CD4-positive, alpha-beta memory T cell (primary cell): ENCODE measurements at places on chromosomes 5 and 9.

GRCh38 chr5:96654209-96654608 is 8.0 kb upstream of the CAST start:
- H3K27me3 ChIP-seq: no peaks in the 10 kb centered on the region
- no peak overlapping the region for H3K27ac ChIP-seq
- H3K36me3 ChIP-seq: no peaks in the 10 kb centered on the region
- peaks cover 28% of the 10 kb centered on the region for H3K4me1 ChIP-seq

DNA sequence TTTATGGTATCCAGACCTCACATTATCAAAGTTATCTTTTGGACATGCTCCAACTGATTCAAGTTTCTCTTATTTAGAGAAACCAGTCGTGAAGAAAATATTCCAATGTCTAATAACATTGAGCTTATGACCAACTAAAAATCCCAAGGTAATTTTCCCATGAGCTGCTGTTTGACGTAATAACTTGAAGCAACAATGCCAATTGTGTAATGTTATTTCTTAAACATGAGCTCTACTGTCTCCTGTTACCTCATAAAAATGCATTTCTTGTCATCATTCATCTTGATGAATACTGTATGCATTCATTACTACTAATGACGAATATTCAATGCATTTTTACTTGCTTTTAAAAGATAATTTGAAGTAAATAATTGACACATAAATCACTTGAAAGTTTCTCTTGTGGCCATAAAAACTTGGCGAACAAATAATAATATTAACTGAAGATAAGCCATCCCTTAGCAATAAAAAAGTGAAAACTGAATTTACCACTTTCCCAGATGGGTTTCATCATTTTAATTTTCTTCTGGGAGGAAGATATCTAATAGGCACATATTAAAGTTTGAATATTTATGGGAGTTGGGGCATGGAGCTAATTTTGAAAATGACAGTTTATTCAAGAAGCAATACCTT is 424 bp upstream of the MARCOL start:
- no peaks in the 10 kb centered on the region for H3K36me3 ChIP-seq
- DNase-seq: no peak
- H3K27ac ChIP-seq: no peak overlapping the region
- no peaks in the 10 kb centered on the region for H3K4me1 ChIP-seq

- H3K27me3 ChIP-seq: no peaks in the 10 kb centered on the region
- H3K36me3 ChIP-seq: no peaks in the 10 kb centered on the region
- H3K4me1 ChIP-seq: no peaks in the 10 kb centered on the region
- DNase-seq: no peak
These were observed 13.8 kb downstream of the GARNL3 start for GRCh38 chr9:127278372-127278771.

- H3K4me3 ChIP-seq: no peak overlapping the region
- H3K4me1 ChIP-seq: no peaks in the 10 kb centered on the region
- no peaks in the 10 kb centered on the region for H3K36me3 ChIP-seq
These were observed 20.4 kb downstream of the FOXE1 start for GRCh38 chr9:97873425-97873824.

DNA sequence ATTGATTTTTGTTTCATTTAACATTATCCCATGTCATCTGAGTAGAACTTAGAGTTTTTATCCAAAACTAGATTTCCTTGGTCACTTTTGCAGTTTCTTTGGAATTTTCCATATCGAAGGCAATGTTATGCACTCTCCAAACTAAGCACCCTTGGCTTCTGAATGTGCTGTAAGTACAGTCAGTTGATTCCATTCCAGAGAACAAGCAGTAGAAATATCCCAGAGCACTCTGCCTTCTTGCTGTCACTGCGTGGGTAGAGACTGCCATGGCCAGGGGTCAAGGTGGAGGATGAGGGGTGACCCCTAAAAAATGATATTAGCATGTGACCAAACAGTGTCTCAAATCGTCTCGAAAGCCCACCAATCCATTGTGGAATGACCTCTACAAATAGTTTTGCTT is 36.2 kb downstream of the PIP5K1B start:
- H3K27ac ChIP-seq: no peak overlapping the region
- H3K4me3 ChIP-seq: no peak overlapping the region

- DNase-seq: no peak
- no peaks in the 10 kb centered on the region for H3K36me3 ChIP-seq
- H3K27me3 ChIP-seq: no peaks in the 10 kb centered on the region
- H3K4me3 ChIP-seq: no peak overlapping the region
These were observed 133.5 kb upstream of the PRR16 start for GRCh38 chr5:120330558-120330957.

DNA sequence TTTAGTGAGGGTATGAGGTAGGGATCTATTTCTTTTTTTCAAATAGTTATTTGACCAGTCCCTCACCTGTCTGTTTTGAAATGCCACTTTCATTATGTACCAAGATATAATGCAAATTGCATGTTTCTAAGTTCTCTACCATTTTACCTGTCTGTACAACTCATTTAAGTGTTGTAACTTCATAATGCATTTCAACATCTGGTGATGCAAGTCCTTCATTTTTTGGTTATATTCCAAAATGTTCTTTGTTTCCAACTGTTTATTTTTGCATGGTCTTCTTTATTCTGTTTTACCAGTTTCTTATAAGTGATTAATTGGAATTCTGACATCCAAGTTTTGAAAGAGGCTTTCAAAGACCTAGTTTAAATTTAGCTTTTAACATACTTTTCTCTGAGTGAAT is 26.8 kb downstream of the TDRD7 start:
- H3K27me3 ChIP-seq: no peaks in the 10 kb centered on the region
- H3K36me3 ChIP-seq: no peaks in the 10 kb centered on the region
- DNase-seq: no peak
- H3K4me1 ChIP-seq: no peaks in the 10 kb centered on the region
- H3K4me3 ChIP-seq: no peak overlapping the region

GRCh38 chr5:132063090-132063911 is 2.8 kb downstream of the IL3 start:
- H3K4me1 ChIP-seq: peaks cover 37% of the 10 kb centered on the region
- H3K4me3 ChIP-seq: no peak overlapping the region
- H3K27me3 ChIP-seq: no peaks in the 10 kb centered on the region
- H3K27ac ChIP-seq: no peak overlapping the region

DNA sequence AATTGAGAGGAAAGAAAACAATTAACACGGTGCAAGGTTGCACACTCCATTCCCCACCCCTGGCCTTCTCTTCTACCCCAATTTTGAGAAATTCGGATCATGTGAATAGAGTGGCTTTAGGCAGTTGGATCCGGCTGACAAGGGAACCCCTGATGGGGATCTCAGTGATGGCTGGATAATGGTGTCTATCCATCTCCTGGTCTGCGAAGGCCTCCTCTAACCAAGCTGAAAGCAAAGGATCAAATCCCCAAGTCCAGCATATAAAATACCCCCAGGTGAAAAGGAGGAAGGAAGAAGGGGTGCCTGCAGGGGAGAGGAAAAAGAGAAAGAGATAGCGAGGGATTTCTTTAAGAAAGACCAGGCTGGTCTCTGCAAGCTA is 16.0 kb downstream of the NR2F1 start:
- H3K27ac ChIP-seq: no peak overlapping the region
- peaks cover 9% of the 10 kb centered on the region for H3K4me1 ChIP-seq
- DNase-seq: no peak

DNA sequence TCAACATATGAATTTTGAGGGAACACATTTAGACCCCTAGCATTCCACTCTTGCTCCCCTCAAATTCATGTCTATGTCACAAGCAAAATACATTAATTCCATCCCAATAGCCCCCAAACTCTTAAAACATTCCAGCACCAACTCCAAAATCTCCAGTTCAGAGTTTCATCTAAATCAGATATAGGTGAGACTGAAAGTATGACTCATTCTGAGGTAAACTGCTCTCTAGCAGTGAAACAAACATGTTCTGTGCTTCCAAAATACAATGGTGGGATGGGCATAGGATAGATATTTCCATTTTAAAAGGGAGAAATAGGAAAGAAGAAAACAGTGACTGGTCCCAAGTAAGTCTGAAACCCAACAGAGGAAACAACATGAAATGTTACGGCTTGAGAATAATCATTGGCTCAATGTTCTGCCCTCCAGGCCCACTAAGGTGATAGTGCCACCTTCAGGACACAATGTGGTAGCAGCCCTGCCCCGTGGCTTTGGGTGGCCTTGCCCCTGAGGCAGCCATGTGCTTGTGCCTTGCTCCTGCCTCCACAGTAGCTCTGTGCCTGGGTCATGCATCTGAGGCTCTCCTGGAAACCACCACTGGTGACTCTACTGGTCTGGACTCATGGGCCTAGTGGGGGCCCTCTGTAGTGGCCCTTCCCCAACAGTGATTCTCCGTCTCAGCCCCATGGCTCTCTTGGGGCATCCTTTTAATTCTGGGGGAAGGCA is 36.4 kb upstream of the IPPK start:
- H3K27me3 ChIP-seq: no peaks in the 10 kb centered on the region
- H3K27ac ChIP-seq: no peak overlapping the region
- no peak overlapping the region for H3K4me3 ChIP-seq
- H3K4me1 ChIP-seq: peaks cover 9% of the 10 kb centered on the region
- peak; percentile 39 for DNase-seq

GRCh38 chr5:56506211-56506965 is 273.3 kb upstream of the ANKRD55 start:
- no peaks in the 10 kb centered on the region for H3K27me3 ChIP-seq
- no peak overlapping the region for H3K27ac ChIP-seq
- H3K4me3 ChIP-seq: no peak overlapping the region
- H3K4me1 ChIP-seq: peaks cover 13% of the 10 kb centered on the region
- DNase-seq: no peak

- no peak for DNase-seq
- H3K4me1 ChIP-seq: no peaks in the 10 kb centered on the region
- H3K27me3 ChIP-seq: peaks cover 4% of the 10 kb centered on the region
- H3K4me3 ChIP-seq: no peak overlapping the region
These were observed 71.5 kb downstream of the HSPA4 start for GRCh38 chr5:133123297-133123696.

DNA sequence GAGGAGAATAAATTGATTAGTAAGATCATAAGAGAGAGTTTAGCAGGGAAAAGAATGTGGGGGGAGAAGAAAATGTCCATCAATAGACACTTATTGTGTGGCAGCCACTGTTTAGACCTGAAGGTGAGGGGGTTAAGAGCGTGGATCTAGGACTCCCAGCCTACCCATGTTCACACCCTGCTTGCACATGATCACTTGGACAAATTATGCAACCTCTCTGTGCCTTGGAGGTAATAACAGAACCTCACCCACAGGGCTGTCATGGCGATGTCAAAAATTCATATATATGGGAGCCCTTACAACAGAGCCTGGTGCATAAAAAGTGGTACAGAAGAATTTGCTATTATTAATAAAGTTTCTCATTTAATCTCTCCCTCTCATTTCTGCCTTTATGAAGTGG is 86.0 kb upstream of the EQTN start:
- no peak overlapping the region for H3K27ac ChIP-seq
- no peak for DNase-seq
- no peak overlapping the region for H3K4me3 ChIP-seq
- H3K36me3 ChIP-seq: no peaks in the 10 kb centered on the region

DNA sequence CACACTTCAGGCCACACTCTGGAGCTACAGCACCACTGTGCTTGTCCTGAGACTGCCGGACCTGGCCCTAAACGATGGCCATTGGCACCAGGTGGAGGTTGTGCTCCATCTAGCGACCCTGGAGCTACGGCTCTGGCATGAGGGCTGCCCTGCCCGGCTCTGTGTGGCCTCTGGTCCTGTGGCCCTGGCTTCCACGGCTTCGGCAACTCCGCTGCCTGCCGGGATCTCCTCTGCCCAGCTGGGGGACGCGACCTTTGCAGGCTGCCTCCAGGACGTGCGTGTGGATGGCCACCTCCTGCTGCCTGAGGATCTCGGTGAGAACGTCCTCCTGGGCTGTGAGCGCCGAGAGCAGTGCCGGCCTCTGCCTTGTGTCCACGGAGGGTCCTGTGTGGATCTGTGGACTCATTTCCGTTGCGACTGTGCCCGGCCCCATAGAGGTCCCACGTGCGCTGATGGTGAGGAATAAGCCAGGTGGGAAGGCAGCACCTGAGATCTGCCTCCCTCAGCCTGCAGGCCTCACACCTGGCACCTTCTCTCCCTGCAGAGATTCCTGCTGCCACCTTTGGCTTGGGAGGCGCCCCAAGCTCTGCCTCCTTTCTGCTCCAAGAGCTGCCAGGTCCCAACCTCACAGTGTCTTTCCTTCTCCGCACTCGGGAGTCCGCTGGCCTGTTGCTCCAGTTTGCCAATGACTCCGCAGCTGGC is 14.7 kb downstream of the CRB2 start:
- H3K36me3 ChIP-seq: no peaks in the 10 kb centered on the region
- no peak for DNase-seq
- H3K27me3 ChIP-seq: peaks cover 17% of the 10 kb centered on the region
- no peak overlapping the region for H3K27ac ChIP-seq
- no peak overlapping the region for H3K4me3 ChIP-seq
- peaks cover 6% of the 10 kb centered on the region for H3K4me1 ChIP-seq

DNA sequence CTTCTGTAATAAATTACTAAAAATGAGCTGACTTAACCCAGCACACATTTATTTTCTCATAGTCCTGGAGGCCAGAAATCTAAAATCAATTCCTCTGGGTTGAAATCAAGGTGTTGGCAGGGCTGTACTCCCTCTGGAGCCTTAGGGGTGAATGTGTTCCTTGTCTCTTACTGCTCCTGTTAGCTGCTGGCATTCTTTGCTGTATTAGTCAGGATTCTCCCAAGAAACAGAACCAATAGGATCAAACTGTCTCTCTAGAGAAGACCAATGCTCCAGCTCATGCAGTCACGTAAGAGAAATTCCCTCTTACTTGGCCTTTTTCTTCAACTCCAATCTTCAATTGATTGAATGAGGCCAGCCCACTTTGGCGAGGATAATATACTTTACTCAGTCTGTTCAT is 15.3 kb upstream of the CD180 start:
- no peaks in the 10 kb centered on the region for H3K36me3 ChIP-seq
- H3K27me3 ChIP-seq: no peaks in the 10 kb centered on the region
- peaks cover 56% of the 10 kb centered on the region for H3K4me1 ChIP-seq
- H3K4me3 ChIP-seq: no peak overlapping the region

GRCh38 chr9:134059188-134059641 is 8.6 kb downstream of the BRD3 start:
- H3K4me1 ChIP-seq: peaks cover 28% of the 10 kb centered on the region
- no peaks in the 10 kb centered on the region for H3K27me3 ChIP-seq
- H3K27ac ChIP-seq: no peak overlapping the region
- no peak overlapping the region for H3K4me3 ChIP-seq

- no peaks in the 10 kb centered on the region for H3K27me3 ChIP-seq
- H3K27ac ChIP-seq: no peak overlapping the region
These were observed 453.5 kb downstream of the CAAP1 start for GRCh38 chr9:26439061-26439624.

GRCh38 chr5:146461319-146461718 is 14.2 kb downstream of the TCERG1 start:
- H3K36me3 ChIP-seq: peaks cover 64% of the 10 kb centered on the region
- H3K27me3 ChIP-seq: no peaks in the 10 kb centered on the region
- no peak overlapping the region for H3K4me3 ChIP-seq

DNA sequence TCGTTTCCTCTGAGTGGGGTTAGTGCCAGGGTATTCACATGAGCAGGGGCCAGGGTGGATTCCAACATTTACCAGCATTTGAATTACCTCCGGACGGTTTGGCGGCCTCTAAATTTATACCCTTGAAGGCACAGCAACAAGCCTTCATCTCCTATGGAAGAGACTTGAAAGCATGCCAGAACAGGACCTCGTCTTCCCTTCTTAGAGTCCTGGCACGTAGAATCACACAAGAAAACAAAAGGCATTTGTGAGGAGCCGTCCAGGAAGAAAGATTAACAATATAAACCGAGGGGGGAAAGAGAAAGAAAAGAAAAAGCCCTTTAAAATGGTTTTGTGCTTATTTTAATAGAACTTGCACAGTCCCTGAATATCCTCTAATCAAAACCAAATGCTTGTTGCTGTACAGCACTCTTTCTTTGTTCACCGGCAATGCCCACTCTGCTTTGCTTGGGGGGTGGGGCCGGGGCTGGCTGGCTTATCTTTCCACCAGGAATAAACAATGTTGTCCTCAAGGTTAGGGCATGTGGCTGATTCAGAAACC is 575.8 kb upstream of the ZNF462 start:
- H3K4me3 ChIP-seq: no peak overlapping the region
- no peaks in the 10 kb centered on the region for H3K27me3 ChIP-seq
- DNase-seq: no peak
- no peaks in the 10 kb centered on the region for H3K36me3 ChIP-seq
